CD4-positive, alpha-beta T cell treated with Interleukin-15 for 4 hours (primary cell): ENCODE measurements at places on chromosomes 12 and 14.

GRCh38 chr12:64269161-64269560 lies 47.1 kb upstream of the KICS2 start:
- DNase-seq, result no peak

- no peak for DNase-seq
Measured at GRCh38 chr12:1553987-1554982, 40.1 kb downstream of the FBXL14 start.

DNA sequence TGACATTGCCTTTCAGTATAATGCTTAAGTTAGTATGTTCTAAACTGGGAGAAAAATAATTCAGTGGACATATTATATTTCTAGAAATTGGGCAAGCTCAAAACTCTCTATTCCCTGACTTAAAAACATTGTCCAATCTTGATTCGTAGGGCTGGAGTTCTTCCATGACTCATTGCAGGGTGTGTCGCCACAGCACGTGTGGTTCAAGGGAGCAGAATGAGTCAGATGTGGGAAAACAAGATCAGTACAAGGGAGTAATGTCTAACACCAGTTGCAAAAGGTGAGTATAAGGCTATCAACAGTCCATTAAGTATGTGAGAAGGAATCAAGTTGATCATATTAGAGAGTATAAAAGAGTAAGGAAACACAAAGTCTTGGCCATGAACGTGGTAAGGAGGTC lies 887.0 kb downstream of the TMTC2 start:
- DNase-seq, result no peak

DNA sequence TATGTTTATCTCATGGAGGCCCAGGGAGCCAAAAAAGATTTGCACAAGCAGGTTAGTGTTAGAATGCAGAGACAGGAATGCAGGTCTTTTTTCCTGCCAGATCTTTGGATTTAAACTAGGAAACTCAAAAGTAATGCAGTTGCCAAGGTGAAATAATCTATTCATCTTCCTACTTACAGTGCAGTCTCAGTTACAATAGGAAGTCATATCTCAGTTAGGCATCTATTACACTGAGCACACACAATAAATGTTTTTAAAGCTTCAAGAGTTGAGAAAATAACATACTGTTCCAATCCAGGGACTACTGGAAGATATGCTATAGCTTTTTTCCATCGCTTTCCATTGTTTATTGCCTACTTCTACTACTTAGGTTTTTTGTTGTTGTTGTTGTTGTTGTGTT lies 279.3 kb upstream of the E2F7 start:
- DNase-seq, result no peak

DNA sequence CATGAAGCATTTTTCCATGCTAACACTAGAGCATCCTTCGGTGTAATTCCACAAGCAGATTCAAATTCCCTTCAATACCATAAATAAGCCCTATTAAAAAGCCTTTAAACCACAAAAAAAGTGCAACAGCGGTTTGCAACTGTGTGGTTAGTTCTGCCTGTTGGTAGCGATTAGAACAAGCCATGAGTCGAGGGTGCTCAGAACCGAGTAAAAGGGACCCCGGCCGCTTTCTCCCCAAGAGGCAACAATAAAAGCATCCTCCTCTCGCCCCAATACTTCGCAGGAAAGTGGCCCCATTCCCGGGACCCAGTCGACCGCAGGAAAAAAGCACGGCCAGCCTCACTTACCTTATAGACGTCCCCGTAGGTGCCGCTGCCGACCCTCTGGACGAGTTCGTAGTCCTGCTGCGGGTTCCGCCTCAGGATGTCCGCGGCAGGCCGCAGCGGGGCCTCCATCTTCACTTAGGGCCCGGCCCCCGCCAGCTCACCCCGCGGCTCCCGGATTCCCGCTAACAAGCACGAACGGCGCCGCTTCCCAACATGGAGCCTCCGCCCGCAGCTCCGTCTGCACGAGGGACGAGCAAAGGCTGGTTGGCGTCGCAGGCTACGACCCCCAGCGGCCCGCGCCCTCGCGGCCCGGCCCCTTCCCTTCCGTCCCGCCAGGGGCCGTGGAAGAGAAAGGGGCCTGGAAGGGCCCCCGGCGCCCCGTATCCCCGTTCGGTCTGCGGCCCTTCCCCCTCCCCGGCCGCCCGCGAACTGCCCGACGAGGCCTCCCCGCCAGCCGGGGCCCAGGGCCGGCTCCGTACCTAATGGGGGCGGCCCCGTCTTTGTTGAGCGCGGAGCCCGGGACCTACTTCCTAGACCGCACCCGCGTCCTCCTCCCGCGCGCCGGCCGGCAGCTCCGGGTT lies 521 bp downstream of the MAP4K5 start:
- DNase-seq, result no peak

DNA sequence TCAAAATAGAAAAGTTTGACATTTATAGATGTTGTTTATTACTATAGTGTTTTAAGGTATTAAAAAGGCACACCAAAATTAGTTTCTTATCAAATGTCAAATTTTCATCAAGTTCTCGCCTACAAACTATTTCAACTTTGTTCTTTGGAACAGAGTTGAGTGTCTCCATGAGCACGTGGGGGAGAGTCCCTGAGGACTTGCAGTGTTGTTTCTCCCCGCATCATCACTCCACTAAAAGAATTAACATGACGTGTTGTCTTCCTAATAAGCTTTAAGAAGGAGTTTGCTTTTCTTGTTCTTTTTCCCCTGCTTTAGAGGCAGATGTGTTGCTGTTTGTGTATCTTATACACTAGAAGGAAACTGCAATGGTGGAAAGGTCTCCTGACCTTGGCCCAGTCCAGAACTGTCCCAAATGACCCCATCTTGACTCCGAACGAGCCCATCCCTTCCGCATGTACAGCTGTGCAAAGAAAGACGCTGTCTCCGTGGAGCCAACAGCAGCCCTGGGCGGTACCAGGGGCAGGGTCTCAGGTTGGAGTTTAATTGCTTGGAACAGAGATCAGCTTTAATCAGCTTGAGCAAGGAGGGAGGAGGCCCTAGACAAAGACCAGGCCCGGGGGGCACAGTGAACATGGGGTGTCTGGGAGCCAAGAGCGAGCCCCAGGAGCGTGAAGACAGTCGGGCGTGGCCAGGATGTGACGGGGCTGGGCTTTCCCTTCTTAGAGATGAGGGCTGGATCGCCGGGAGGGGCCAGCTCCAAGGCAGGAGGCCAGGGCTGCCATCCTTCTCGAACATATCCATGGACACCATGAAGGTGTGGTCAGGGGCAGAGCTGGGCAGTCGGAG lies 215.4 kb upstream of the RTL1 start:
- no peak for DNase-seq

GRCh38 chr12:6555018-6555691 lies 687 bp downstream of the IFFO1 start:
- DNase-seq, result no peak

- peak; percentile 65 for DNase-seq
Measured at GRCh38 chr14:105093431-105094192, 28.4 kb upstream of the GPR132 start.

GRCh38 chr12:96218989-96219678 lies 25.0 kb downstream of the ELK3 start:
- DNase-seq, result no peak

- no peak for DNase-seq
Measured at GRCh38 chr12:55847033-55847432, 4.3 kb upstream of the MMP19 start.

DNA sequence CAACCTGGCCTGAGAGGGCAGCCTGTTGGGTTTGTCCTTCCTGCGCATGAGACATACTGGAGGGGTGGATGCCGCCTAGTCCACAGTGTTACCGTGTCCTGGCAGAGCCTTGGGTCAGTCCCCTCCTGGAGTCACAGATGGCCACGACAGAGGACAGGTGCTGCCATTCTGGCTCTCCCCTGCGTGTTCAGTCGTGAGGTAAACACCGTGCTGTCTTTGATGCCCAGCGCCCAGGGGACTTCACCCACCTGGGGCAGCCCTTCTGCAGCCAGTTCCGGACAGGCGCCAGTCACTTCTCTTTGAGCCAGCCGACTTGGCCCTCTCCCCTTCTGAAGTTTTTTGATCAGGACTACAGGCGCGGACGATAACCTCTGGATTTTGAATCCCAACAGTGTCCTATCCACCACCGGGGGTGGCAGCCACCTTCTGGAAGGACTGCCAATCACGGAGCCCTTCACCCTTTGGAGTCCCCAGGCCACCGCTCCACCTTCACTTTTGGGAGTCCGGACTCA lies 933.0 kb downstream of the DIO2 start:
- no peak for DNase-seq

GRCh38 chr14:101242442-101243385 lies 318.6 kb upstream of the DIO3 start:
- DNase-seq, result no peak

- DNase-seq, result no peak
Measured at GRCh38 chr12:52248541-52249461, 15.8 kb downstream of the KRT7 start.

- DNase-seq, result no peak
Measured at GRCh38 chr14:75876530-75876929, 105.3 kb downstream of the TGFB3 start.

DNA sequence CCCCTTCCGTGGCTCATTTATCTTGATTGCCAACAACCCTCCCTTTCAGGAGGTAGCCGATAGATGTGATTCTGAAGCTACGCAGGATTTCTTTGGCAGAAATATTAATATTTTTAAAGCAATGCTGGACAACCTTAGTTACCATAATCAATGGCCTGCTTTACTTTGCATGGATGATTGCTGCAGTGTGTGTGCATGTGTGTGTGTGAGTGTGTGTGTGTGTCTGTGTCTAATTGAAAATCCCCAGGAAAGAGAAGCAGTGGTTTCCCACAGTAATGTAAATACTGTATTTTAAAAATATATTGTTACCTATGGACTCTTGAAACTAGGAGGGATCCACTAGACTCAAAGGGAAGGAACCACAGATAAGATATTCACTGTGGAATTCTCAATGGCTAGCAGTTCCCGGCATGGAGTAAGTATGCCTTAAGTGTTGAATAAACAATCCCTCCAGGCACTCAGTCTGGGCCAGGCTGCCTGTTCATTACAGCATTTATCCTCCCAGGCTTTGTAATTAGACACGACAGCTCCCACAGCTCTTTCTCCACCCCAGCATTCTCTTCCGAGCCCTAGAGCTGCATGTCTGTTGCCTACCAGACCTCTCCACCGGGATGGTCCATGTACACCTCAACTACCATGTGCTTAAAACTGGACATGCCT lies 22.5 kb upstream of the C14orf132 start:
- no peak for DNase-seq

DNA sequence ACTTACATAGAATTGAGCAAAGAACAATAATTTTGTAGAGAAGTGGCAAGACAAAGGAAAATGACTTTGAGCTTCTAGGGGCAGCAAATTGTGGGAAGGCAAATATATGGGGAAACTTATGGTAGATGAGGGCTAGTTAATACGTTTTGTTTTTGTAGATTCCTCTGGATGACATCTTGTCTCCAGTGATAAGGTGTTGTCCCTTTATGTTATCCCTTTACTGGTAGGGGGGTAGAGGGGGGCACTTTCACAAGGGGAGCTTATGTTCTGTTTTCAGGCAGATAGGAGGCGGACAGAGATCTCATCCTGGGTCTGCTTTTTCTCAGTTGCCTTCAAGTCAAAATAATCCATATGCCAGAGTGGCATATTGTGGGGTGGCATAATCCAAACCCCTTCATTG lies 106.5 kb upstream of the AMIGO2 start:
- no peak for DNase-seq

GRCh38 chr14:104284107-104284592 lies 145.8 kb downstream of the KIF26A start:
- no peak for DNase-seq

DNA sequence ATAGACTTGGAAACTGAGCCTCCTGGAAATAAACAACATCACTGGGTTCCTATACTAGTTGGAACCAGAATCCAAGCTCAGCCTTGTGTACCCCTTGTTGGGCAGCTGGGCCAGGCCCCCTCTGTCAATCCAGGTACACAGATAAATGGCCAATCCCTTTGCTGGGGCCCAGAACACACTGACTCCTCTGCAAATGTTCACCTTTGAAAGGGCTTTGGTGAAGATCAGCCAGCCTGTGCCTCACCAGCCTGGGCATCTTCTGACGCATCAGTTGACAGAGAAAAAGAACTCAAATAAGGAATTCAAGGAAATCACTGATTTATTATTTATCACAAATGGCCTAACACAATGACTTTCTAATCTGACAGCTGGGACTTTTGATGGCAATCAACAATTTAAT lies 1090.2 kb downstream of the BCL11B start:
- DNase-seq, result no peak

- DNase-seq, result no peak
Measured at GRCh38 chr12:12244341-12244740, 22.5 kb downstream of the LRP6 start.

DNA sequence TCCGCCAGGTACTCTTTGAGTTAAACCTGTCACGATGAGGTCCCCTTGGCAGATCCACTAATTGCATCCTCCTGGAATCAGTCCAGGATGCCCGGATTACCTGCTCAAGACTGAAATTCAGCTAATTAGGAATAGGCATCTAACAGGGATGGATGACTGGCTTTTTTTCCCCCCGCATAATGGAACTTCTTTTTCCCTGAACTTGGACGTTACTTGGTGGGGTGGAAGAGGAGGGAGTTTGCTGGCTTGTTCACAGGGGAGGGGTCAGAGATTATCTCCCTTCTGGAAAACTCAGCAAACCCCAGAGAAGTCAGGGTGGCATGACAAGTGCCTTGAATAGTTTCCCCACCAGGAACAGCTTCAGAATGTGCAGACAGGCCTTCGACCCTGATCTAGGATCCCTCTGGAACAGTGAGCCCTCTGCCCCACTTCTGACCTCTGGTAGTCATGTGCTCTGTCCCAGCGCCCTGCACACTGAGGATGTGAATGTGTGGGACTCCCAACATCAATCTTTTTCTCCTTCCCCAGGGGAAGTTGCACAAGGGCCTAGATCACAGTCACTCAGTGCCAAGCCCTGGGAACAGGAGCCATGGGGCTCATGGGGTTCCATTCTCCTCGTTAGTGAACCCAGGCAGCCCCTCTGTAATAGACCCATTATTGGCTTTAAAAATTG lies 142.5 kb downstream of the SMOC1 start:
- no peak for DNase-seq

- DNase-seq, result no peak
Measured at GRCh38 chr12:12726555-12727093, 9.5 kb downstream of the CDKN1B start.

- no peak for DNase-seq
Measured at GRCh38 chr12:71949646-71950045, 11.0 kb downstream of the TPH2 start.

DNA sequence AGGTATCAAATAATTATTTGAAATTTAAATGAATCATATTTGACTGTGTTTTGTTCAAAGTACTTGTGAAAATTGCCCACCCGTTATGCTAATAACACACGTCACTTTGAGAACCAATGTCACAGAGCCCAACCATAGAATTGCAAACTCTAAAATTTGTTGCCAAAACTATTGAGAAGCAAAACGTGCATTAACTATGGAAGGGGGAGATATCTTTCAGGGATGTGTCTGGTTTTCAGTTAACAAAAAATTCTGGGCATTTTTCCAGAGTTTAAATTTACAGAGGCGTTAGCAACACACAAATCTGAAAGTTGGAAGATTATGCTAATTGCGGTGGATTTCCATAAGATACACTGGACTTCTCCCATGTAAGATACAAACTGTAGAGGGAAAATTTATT lies 371.8 kb upstream of the E2F7 start:
- DNase-seq, result no peak

GRCh38 chr14:51478175-51478621 lies 173.5 kb upstream of the FRMD6 start:
- no peak for DNase-seq
